Naive thymus-derived CD8-positive, alpha-beta T cell (primary cell): ENCODE measurements at places on chromosomes 12 and 14.

DNA sequence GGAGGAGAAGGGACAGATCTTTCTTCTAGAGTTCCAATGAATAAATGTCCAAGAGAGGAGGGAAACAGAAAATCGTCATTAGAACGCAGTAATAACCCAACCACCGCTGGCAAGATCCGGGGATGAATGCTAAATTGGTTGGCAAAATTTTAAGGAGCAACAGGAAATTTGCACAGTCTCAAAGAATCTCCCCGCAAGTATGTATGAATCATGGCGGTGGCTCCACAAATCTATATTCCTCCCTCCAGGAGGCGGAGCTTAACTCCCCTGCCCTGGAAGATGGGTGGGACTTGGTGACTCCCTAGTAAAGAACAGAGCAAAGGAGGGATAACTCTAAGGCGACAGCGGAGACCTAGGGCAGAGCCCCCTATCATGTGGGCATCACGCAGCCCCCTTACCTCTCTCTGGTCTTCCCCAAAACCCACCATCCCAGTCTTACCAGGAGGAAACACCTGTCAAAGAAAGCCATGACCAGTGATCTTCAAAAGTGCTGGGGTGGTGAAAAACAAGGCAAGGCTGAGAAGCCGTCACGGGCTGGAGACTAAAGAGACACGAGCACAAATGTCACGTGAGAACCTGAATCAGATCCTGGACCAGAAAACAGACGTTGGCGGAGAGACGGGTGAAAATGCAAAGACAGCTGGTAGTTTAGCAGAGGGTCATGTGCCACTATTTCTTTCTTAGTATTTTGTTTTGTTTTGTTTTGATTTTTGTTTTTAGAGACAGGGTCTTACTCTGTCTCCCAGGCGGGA, 125.8 kb downstream of the NCOR2 start:
- DNase-seq, result no peak

DNA sequence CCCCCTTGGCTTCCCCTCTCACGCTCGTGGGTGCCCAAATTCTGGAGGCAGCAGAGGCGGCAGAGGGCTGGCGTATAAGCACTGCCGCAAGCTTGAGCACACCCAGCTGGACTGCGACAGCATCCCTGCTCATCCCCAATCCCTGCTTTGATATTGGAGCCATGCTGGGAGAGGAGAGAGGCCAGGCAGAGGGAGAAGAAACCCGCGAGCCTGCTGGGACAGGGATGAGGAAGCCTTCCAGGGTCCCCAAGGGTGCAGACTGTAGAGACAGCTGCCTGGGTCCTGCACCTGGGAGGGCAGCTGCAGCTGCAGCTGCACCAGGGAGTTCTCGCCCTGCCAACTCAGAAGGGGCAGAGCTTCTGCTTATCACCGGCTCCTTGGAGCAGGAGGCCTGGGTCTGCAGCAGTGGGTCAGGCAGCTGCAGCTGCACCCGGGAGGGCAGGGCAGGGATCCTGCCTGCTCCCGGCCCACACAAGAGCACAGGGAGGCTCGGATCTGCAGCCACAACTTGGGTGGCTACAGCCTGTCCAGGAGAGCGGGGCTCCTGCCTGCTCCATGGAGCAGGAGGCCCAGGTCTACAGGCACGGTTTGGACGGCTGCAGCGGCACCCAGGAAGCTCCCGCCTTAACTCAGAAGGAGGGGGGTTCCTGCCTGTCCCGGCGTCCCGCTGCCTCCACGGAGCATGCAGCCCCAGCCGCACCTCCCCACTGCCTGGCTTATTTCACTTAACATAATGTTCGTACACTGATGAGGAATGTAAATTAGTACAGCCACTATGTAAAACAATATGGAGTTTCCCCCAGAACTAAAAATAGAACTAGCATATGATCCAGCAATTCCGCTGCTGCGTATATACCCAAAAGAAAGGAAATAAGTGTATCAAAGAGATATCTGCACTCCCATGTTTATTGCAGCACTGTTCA, 60.4 kb upstream of the SGPP1 start:
- no peak for DNase-seq

DNA sequence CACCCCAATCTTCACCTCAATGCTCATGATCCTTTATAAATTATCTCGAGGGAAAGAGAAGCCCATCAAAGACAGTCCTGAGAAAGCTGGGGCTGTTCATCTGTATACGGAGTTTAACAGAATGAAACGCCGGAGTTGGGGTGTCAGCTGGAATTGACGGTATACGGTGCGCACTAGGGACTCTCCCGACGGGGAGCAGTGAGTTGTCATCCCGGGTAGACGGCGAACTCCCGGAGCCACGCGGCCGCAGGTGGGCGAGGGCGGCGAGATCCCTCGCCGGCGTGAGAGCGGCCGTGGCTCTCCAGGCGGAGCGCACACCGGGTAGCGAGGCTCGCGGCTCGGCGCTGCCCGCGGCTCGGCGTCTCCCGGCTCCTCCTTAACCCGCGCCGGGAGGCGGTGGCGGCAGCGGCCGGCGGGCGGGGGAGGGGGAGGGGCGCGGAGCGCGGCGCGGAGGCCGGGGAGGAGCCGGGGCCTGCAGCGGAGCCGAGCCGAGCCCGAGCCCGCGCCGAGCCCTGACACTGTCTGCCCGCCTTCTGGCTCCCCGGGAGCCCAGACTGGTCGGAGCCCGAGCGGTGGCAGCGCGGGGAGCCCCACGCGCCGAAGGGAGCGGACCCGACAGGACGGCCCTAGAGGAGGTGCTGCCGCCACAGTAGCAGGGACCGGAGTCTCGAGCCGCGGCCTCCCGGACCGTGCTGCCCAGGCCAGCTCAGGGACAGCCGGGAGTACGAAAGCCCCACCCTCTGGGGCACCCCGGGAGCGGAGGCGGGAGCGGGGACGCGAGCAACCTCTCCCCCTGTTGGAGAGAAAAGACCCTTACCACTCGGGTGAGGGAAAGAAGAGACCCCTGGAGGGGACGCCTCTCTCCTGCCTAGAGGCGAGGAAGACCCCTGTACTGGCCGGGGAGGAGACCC, at the start of gene FOXJ2:
Gene FOXJ2 (plus strand): TSS at position 475 of the 911 bp plus-strand sequence. CDS start 7,117 bp downstream, outside the sequence.
- peak; percentile 81 for DNase-seq

DNA sequence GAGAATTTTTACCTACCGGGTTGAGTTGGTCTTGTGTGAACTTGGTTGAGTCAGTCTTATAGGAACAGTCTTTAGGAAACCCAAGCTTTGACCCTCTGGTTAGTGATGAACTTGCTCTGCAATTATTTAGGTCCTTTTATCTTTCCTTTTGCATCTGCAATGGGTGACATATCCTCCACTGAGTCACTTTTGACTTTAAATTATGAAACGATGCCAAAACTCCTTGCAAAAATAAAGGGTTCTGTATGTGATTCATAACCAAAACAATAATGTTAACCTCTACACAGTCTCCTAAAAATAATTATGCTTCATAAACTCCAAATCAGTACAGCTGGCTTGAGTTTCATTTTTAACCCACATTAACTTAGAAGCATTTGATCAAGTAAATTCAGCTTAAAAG, 979.4 kb downstream of the GALC start:
- DNase-seq, result no peak

DNA sequence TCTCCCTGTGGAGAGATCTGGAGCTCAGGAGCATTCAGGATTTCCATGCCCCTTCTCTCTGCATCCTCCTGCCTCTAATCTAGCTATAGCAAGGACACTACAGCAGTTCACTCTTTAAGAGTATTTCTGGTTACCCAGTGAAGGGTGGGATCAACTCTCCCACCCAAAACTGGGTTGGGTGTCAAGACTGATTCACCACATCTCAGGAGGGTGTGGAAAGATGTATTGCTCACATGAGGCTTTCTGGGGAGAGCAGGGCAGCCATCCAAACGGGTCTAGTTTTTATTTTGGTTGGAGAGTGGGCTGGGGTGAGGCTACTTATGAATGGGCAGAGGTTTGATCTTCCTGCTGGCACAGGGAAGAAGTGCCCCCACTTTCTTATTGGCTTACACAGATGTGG, 18.6 kb downstream of the C12orf75 start:
- no peak for DNase-seq
